HuH-7.5 (cell line): ENCODE measurements at places on chromosomes 1 and 21.

DNA sequence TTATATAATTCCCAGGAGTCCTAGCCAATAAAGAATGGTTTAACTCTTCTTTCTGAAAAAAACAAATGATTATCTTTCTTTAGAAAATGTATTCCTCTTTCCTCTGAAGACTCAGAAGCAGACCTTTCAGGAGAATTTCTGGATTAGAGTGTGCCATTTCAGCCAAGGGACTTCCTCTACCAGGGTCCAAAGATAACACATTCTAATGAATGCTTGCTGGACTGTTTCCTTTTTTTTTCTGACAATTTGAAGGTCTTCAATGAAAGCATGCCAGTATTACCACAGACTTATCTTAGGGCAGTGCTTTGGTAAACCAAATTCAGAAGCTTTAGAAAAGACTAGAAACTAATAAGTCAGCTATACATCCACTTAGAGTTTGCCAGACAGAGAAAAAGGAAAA lies 80.5 kb downstream of the RERE start:
- no peak for DNase-seq

DNA sequence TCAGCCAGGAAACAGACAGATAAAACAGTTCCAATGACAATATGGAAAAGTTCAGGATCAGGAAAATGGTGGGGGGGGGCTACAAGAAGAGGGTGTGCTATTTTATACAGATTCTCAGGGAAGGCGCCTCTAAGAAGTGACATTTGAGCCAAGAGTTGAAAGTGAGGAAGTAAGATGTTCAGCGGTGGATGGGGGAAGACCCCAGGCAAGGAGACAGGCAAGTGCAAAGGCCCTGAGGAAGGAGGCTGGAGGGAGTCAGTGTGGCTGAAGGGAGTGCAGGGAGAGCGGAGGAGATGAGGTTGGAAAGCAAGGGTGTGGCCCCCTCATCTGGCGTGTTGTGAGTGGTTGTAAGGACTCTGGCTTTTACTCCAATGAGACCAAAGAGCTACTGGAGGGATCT lies 8.4 kb upstream of the PDZK1IP1 start:
- no peak for DNase-seq

DNA sequence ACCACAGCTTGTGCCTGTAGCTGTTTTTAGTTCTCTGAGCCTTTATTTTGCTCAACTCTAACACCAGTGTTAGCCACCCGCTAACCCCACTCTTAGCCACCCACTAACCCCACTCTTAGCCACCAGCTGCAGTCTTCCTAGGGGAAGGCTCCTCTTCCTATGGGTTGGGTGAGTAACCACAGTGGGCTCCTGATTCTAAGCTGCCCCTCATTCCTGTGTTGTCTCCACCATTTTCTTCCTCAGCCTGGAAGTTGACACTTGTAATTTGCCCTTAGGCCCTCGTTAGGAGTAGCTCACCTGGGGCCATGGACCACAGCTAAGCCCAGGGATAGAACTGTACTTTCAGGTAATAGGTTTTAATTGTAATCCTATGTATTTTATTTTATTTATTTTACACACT lies 782.9 kb upstream of the TPTE start:
- DNase-seq, result no peak

GRCh38 chr21:42818328-42818749 lies 61.0 kb downstream of the WDR4 start:
- no peak for DNase-seq

DNA sequence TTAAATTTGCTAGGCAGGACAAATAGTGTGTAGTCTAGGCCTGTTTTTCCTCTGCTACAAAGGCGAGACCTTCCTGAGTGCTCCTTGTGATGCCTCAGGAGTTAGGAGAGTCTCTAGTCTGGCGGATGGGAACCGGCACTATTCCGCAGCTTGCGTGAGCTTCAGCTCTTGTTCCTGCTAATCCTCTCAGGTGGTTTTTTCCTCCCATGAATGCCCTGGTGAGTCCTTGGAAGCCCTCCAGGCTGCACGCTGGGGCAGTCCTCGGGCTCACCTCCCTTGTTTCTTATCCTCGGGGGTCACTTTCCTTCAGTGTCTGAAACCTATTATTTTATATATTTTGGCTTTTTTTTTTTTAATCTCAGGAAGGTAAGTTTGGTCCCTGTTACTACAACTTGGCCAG lies 28.2 kb downstream of the UTS2 start:
- DNase-seq, result no peak

DNA sequence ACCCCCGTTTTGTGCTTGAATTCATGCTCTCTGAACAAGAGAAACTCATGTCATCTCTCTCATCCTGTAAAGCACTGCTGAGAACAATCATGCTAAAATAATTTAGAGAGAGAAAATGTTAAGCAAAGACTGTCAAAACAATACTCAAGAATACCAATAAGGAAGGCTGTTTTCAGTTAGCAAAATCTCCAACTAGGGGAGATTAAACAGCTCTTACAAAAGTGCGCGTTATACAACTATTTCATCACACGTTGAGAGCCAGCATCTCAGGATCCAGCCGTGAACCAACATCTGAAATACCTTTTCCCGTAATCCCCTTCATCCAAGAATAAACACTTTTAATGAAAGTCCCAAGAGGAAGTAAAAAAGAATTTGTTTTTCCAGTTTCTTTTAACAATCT lies 44.1 kb upstream of the KCNJ15 start:
- no peak for DNase-seq

DNA sequence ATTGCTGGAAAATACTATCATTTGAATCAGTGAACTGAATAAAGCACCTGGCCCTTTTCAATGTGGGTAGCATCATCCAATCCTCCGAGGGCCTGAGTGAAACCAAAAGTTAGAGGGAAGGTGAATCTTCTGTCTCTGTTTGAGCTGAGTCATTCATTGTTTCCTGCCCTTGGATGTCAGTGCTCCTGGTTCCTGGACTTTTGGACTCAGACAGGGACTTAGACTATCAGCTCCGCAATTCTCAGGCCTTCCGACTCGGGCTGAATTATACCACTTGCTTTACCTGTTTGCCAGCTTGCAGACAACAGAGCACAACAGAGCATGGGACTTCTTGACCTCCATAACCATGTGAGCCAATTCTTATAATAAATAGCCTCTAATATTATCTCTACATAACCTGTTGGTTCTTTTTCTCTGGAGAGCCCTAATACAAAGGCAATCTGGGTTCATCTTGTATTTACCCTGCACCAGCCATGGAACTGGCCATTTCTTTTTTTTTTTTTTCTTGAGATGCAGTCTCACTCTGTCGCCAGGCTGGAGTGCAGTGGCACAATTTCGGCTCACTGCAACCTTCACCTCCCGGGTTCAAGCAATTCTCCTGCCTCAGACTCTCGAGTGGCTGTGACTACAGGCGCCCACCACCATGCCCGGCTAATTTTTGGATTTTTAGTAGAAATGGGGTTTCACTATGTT lies 19.2 kb upstream of the VASH2 start:
- DNase-seq, result no peak

DNA sequence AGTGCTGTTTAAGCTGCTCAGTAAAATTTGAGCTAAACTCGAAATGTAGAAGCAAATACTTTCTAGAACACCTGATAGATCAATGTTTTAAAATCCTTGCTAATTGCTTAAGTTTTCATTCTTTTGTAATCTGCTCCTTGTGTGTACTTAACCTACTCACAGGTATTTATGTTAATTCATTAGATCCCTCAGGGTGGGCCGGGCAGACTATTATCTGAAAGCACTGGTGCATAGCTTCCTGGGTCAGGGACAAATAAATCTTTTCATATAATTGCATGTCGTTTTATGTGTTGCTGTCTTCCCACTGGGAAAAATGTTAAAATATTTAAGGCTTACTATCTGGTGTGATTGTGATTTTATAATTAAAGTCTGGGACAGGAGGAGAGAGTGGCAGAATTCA lies 440.5 kb downstream of the SMYD3 start:
- no peak for DNase-seq

GRCh38 chr1:223401873-223402789 lies 8.9 kb downstream of the CCDC185 start:
- DNase-seq, result no peak
